Articular chondrocyte of knee joint (primary cell): ENCODE measurements at places on chromosomes 2 and 18. TPM values are rescaled to one million over a fixed set of nuclear protein-coding genes. Genes with fewer than 3 reads are reported as not detected.

RAB3GAP1 gene
- 129 and 132 TPM in 2 replicates for total RNA-seq

ADRA2B gene
- under 0.01 TPM in 1 of 2 replicates, not detected in the other for total RNA-seq

SLC4A5 gene
- 2.2 and 2.7 TPM in 2 replicates for total RNA-seq

PSMA8 gene
- not detected in 2 replicates for total RNA-seq

SPC25 gene
- total RNA-seq, result 3.7 and 4.9 TPM in 2 replicates

ANKRD62 gene
- not detected in 2 replicates for total RNA-seq

FOXD4L1 gene
- 0.11 and 0.26 TPM in 2 replicates for total RNA-seq

PROKR1 gene
- 0.11 TPM in 1 of 2 replicates, not detected in the other for total RNA-seq

COL3A1 gene
- total RNA-seq, result 2,175 and 2,668 TPM in 2 replicates

ZNG1B gene
- 29.1 and 35.7 TPM in 2 replicates for total RNA-seq

ZSWIM2 gene
- under 0.01 TPM in 1 of 2 replicates, not detected in the other for total RNA-seq

FARSB gene
- 21.4 and 24.8 TPM in 2 replicates for total RNA-seq

NYAP2 gene
- total RNA-seq, result not detected in 2 replicates

HTRA2 gene
- 21.0 and 23.7 TPM in 2 replicates for total RNA-seq

GAREM2 gene
- 2.7 TPM in 2 replicates for total RNA-seq

SPATA3 gene
- total RNA-seq, result not detected in 2 replicates

IL1F10 gene
- total RNA-seq, result not detected in 2 replicates

MAP2 gene
- total RNA-seq, result under 0.01 and 0.54 TPM in 2 replicates

TGOLN2 gene
- 127 and 140 TPM in 2 replicates for total RNA-seq

ALPG gene
- not detected in 2 replicates for total RNA-seq

FBXO11 gene
- total RNA-seq, result 50.9 and 53.8 TPM in 2 replicates

FAM228B gene
- 17.9 and 21.4 TPM in 2 replicates for total RNA-seq

NEU2 gene
- total RNA-seq, result not detected in 2 replicates

ST8SIA5 gene
- total RNA-seq, result 0.26 and 0.43 TPM in 2 replicates

HAAO gene
- 4.1 and 7.1 TPM in 2 replicates for total RNA-seq

CFC1 gene
- total RNA-seq, result not detected in 2 replicates

INO80C gene
- total RNA-seq, result 11.9 and 12.4 TPM in 2 replicates

SULT1C4 gene
- 0.26 and 0.32 TPM in 2 replicates for total RNA-seq
